ENCODE measurements at places on chromosomes 4 and X.

- DNase-seq = no peak
Observed at GRCh38 chr4:124478470-124478869, 234.1 kb downstream of the ANKRD50 start.

GRCh38 chr4:125115941-125116340, 198.8 kb upstream of the FAT4 start:
- no peak for DNase-seq

GRCh38 chrX:54044877-54045338, 635 bp upstream of the PHF8 start:
- DNase-seq = no peak

DNA sequence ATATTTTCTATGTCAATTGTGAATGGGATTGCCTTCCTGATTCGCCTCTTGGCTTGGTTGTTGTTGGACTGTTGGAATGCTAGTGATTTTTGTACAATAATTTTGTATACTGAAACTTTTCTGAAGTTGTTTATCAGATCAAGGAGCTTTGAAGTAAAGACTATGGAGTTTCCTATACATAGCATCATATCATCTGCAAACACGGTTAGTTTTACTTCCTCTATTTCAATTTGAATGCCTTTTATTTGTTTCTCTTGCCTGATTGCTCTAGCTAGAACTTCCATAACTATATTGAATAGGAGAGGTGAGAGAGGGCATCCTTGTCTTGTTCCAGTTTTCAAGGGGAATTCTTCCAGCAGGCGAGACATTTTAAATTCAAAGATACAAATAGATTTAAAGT, 226.5 kb downstream of the FBXO8 start:
- no peak for DNase-seq

DNA sequence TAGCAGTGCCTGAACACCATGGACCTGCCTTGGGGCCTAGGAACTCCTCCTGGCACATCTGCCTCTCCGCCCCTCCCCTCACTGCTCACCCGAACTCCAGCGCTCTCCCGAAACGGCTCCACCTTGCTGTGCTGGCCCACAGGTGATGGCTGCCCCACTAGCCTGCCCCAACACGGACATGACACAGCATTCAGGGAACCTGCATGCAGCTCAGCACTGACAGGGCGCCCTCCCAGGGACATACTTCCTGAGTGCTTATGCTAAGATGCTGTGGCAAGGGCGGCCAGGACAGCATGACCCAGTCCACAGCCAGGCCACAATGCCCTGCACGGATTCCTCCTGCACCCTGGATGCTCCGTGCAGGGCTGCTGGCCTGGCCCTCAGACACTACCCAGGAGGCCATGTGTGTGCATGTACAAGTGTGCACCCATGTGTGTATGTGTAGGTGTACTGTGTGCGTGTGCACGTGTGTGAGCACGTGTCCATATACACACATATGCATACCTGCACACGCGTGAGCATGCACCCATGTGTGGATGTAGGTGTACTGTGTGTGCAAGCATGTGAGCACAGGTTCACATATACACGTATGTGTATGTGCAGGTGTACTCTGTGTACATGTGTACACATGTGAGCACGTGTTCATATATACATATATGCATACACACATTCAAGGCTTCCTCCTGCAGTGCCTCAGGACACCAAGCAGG, 6.0 kb downstream of the TMEM271 start:
- no peak for DNase-seq

GRCh38 chrX:130304587-130305368, 34.9 kb upstream of the SLC25A14 start:
- no peak for DNase-seq

DNA sequence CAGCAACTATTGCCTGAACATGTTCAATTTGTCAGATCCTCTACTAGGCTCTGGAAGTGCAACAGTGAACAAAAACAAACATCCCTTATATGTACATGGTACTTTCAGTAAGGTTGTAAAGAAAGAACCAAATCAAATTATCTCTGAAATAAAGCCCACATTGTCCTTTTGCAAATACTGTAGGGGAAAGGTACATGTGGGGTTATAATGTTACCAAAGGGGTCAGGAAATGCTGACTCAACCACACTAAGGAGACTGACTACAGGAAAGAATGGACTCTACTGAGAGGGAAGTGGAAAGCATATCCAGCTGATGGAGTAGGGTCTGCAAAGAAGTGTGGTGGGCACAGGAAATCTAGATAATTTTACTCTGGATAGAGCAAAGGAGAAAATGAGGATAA, 61.5 kb downstream of the PCDH18 start:
- no peak for DNase-seq

- no peak for DNase-seq
Observed at GRCh38 chr4:48877827-48878535, 28.6 kb downstream of the OCIAD2 start.

- DNase-seq = no peak
Observed at GRCh38 chrX:107565931-107566603, 62.2 kb upstream of the PRPS1 start.

DNA sequence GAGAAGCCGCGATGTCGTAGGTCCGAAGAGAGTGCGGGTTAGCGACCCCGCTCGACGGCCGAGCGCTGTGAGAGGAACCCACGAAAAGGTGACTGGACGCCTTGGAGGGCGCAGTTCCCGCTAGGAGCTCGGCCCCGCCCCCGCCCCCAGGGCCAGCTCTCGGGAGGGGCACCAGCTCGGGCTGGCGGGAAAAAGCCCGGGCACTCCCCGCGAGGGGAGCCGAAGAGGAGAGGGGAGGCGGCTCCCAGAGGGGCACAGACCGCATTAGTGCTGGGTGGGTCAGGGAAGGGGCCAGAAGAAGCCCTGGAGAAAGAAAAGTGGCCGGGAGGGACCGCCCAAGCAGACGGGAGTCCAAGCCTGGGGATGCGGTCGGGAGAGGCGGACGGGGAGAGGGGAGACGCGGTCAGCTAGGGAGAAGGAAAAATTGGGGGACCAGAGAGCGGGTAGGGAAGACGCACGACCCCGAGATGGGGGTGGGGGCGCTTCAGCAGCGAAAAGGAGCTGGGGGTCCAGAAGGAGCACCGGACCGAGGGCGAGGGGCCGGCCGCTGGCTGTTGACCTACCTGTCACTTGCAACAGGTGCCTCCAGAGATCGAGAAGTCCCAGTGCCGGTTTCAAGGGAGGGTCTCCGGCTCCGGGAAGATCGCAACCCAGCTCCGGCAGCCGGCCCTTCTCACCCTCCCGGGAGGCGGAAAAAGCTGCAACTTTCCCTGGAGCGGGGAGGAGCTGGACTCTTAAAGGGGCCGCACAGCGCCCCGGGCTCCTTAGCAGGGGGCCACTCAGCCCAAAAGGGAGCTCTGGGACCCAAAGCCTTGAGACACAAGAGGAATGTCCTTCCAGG, at the start of gene SYTL4:
SYTL4 (minus strand) TSS at position 681 of the 841 bp plus-strand sequence. CDS start 30,084 bp downstream, outside the sequence.
- no peak for DNase-seq

DNA sequence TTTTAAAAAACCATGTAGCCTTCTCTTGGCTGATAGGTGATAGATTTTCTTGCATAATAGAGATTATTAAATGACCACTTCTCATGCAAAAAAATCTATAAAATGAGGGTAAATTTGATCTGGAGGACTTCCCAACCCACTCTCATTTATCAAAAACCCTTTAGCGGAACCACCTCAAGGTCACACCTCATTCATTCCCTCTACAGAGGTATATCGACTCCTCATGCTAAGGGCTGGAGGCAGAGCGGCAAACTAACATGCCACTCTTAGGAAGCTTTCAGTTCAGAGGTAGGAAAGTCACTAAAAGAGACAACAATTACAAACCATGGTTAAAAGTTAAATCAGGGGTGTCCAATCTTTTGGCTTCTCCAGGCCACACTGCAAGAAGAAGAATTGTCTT, 90.0 kb downstream of the COX7B2 start:
- DNase-seq = no peak

GRCh38 chr4:2797545-2798305, 4.8 kb downstream of the SH3BP2 start:
- no peak for DNase-seq

DNA sequence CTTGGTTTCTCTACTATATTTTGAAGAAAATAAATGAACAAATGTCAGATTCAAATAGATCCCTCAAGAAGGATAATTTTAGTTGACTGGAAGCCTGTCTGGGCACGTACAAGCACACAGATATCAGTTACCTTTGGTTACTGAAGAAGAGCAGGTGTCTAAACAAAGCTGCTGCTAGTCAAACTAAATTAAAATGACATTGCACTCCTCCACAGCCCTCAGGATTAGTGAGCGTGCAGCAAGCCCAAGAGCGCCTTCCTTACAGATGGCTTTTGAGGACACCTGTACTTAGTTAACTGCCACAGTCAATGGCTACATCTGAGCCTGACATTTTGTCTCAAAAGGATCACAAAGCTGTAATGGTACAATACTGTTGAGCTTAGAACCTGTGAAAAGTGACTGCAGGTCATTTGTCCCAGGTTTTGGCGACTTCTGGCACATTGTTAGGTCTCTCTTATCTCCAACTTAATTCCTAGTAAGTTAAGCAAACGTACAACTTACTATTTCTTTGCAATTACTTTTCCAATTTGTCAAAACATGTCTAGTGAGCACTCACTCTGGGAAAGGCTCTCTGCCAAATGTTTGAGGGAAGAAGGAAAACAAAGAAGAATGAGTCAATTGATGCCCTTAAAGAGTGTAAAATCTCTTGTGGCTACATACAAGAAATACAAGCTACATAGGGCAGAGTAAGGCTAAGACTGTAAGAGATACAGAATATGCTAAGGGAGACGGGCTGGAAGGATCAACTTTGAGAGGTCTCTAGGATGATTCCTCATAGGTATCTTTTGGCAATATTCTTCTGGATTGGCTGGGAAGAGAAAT, 25.6 kb upstream of the DAPP1 start:
- no peak for DNase-seq

- no peak for DNase-seq
Observed at GRCh38 chr4:181792641-181793040, 450.6 kb upstream of the TENM3 start.

DNA sequence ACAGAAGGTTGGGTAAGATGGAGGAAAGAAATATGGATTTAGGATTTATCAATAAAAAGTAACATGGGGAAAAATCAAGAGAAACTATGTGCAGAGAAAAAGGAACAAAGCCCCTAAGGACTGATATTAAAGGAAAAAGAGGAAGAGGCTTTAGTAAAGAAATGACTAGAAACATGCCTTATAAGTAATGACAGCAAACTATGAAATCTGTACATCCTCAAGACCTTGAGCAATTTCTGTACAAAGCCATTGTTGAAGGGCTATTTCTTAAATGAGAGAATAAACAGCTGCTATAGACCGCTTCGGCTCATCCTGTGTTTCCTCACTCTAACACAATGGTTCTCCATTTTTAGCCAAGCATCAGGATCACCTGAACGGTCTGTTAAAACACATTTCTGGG, 180.3 kb upstream of the ATOH1 start:
- no peak for DNase-seq

GRCh38 chr4:78520808-78521226, 30.8 kb upstream of the ANXA3 start:
- no peak for DNase-seq

GRCh38 chr4:179521952-179522351, 2079.7 kb upstream of the AGA start:
- DNase-seq = no peak

DNA sequence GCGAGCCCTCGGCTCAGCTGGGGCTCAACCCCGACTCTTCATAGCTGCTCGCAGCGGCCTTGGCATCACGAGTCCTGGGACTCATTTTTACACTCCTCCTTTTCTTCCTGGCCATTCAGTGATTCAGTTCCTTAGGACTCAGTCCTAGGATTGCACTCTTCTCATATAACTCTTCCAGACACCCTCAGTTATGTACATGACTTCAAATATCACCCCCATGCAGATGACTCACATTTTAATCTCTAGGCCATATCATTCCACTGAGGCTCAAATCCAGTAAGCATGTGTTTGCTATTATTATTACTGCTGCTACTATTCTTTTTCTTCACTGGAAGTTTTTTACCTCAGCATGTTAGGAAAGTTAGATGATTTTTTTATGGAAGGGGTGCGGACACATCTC, 14.4 kb downstream of the ITGB1BP2 start:
- DNase-seq = no peak

DNA sequence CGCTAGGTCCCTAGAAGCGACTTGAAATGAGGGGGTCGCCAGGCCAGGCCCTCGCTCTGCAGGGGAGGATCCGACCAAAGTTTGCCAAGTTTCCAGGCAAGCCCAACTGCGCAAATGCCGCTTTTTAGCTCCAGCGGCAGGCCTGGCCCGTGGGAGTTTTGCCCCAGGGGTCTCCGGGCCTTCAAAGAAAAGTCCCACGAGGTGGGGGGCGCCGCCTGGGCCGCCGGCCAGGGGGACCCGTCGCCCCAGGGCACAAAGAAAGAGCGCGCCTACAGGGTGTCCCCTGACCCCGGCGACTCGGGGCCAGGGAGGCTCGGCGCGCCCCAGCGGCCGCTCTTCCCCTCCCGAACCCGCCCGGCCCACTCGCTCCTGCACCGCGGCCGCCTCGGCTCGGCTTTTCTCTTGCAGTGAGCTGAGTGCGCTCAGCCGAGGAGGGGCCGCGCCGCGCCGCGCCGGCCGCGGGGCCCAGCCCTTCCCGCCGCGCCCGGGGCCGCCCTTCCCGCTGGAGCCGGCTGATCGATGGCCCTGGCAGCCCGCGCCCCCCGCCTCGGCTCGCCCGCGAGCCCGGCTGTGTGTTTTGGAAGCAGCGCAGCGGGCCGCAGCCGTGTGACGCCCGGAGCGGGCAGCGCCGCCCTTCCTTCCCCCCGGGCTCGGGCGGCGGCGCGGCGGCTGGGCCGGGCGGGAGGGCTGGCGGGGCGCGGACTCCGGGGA, 754 bp upstream of the KLF3 start:
- DNase-seq = no peak

DNA sequence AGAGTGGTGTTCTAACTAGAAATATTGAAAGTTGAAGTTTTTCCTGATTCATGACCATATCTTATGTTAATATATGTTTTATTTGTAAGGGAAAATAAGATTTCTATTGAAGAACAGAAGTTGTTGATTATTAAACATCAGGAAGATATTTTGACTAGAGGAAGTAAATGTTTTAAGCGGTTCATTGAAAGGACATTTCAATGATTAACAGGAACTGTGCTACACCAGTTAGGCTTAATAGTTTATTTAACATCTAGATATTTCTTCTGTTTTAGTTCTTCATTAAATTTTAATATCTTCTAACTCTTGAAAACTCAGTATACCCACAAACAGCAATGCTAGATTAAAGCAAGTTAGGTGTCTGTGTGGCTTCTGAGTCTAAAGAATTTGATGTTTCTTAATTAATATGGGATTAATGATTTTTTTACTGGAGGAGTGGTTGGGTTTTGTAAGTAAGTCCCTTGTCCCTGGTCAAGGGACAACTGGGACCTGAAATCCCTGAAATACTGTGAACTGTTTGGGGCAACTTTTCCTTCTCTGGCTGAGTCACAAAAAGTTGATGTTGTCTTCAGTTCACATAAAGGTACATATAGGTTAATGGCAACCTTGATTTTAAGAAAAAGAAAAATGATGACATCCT, 42.9 kb upstream of the CYP4V2 start:
- no peak for DNase-seq

GRCh38 chr4:153205757-153206156, 1.5 kb downstream of the TRIM2 start:
- no peak for DNase-seq

DNA sequence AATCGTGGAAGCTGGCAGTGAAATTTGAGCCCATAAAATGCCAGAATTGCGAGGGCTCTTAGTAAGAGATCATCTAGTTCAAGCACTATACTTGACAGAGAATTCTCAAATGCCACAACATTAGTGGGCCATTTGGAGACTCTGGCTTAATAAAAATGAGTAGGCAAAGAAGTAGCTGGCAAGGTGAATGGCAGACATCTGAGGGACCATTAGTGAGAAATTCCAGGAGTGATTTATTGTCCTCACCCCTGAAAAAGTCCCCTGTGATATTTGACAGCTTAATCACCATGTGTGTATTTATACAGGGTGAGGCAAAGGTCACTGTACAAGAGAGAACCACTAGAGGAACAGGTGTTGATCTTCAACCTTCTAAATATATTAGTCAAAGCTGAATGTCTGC, 207.5 kb downstream of the CHRDL1 start:
- DNase-seq = no peak

Measured in activated gamma-delta T cell treated with anti-CD3 and anti-CD28 coated beads, Interleukin-2, amount 50 U/mL, for 16 hours (primary cell).